ENCODE measurements at places on chromosomes 12 and 14.

GRCh38 chr14:81416981-81417380 is 16.9 kb upstream of the STON2 start:
- no peak for DNase-seq

DNA sequence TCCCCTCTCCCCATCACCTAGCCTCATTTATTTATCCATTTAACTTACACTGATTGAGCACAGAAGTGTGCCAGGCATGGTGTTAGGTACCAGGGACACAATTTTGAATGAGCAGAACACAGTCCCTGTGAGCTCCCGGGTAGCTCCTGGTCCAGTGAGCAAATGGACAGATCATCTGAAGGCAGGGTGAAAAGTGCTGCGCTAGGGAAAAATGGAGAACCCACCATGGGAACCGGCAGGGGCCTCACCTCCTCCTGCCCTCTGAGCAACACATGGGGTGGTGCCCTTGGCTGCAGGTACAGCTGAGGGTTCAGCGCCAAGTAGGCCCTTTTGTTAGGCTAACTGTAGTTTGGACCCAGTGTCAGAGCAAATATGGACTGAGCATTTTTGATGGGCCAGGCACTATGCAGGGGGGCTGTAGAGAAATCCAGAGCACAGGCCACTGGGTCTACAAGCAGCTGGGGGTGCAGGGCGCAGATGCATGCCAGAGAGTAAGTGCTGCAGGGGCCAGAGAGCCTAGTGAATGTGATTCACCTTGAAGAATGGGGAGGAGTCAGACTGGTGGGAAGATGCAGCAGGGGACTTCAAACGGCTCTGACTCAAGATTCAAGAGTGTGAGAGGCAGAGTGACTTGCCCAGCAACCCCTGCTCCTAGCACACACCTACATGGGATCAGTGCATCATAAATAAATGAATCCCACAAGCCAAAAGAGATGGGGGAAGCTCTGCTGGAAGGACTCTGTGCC is 28.2 kb downstream of the LTBP2 start:
- DNase-seq = no peak

GRCh38 chr14:51236314-51236713 is 3.7 kb upstream of the TMX1 start:
- DNase-seq = no peak

DNA sequence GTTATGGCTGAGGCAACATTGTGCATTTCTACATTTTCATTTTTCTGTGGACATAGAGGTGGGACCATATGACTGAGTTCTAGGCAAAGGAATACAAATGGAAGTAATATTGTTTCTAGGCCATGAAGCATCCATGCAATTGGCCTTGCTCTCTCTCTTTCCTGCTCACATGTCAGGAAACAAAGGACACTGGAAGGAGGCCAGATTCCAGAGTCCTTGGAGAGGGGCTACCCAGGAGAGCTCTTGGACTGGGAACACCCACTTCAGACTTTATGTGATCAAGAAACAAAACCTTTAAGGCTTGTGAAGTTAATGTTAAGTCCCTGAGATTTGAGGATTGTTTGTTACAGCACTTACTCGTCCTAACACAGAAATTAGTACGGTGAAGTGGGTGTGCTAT is 32.8 kb downstream of the PDZRN4 start:
- DNase-seq = no peak

- no peak for DNase-seq
Observed at GRCh38 chr12:50402264-50403000, 1.7 kb downstream of the LARP4 start.

DNA sequence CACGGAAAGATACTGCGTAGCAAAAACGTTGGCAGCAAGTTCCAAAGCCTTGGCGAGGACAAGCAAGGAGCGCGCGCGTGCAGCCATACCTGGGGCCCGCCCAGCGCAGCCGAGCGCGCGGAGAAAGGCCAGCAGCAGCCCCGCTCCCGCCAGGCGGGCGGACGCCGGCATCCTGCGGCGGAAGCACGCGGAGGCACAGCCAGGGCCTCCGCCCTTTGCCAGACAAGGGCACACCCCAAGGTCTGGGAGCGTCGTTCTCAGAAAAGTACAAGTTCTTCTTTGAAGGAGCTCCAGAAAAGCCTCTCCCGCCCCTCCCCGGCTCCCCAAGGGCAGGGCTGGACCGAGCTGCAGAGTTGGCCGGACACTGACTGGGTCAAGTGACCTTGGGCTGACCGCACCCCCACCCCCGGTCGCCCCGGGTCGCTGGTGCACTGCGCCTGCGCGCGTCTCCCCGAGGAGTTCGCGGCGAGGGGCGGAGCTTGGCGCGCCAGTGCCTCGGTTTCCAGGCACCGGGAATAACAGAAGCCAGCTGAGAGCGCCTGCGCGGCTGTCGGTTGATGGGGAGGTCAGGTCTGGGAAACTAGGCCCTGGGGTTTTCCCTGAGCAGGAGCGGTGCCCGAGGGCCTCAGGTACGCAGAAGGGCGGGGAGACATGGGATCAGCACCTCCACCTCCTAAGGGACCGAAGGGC is at the start of gene ZC2HC1C:
Gene ZC2HC1C (plus strand): TSS at position 521 of the 690 bp plus-strand sequence. CDS start 933 bp downstream, outside the sequence.
- DNase-seq = peak; percentile 36

DNA sequence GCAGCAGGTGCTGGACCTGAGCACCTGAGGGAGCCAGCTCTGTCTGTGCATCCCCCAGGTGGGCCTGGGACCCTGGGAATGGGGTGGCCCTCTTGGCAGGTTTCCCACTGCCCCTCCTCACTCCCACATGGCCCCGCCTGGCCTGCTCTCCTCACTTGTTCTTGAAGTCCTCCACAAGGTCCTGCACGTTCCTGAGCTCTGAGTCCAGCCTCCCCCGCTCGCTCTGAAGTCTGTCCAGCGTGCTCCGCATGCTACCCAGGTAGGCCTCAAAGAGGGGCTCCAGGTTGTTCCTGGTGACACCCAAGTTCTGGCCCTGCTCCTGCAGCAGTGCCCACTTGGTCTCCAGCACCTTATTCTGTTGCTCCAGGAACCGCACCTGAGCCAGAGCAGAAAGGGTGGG is 2.9 kb downstream of the KRT79 start:
- DNase-seq = no peak

- DNase-seq = no peak
Observed at GRCh38 chr14:20428010-20428365, 8.0 kb downstream of the KLHL33 start.

DNA sequence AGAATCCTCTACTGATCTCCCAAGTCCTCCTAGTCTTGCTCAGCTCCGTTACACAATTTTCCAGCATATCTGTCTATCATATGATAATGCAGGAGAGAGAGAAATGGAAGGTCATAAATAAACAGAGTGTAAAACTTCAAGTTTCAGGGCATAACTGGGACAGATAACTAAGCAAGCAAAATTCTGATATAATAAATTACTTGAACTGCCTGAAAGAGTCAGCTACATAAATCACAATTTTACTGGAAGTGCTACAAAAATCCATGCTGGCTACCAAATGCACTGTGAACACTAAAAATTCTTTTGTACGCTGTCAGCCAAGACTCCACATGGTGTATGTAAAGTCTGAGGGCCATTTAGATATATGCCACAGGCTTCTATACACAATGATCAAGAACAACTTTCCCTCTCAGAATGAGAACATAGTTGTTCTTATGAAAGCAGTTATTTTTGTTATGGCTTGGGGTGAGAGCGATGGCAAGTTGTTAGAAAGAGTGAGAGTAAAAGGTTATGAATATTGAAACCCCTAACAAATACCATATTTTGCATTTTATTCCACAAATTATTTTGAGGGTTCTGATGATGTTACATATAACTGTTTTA is 41.1 kb downstream of the GRIP1 start:
- DNase-seq = no peak

DNA sequence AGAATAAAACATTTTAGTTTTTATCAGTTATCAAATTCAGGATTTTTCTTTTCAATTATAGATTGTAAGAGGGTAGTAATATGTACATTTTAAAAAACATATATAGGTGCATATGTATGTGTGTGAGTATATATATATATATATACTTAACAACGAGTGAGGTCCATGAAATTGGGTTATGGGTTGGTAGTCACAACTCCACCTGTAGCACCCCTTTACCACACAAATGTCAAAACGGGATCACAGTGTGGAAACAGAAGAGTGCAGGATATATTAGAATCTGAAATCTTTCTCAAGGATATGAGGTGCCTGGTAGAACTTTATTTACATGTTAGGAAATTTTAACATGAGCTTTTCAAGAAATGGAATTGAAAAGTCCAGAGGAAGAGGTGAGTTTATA is 31.3 kb downstream of the MIA2 start:
- DNase-seq = peak; percentile 16

DNA sequence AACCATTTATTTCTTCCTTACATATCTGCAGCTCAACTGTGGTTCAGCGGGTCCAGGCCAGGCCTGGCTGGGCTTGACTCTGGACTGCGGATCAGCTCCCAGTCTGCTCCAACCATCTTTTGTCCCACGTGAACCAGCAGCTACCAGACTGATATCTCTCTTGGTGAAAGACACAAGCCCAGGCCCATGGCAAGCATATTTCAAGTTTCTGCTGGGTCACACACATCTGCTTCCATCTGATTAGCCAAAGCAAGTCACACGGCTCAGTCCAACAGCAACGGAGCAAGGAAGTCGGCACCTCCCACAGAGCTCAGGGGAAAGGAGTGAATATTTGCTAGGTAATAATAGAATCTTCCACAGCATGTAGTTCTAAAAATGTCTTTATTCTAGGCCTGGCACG is 24.7 kb upstream of the MARK3 start:
- no peak for DNase-seq

DNA sequence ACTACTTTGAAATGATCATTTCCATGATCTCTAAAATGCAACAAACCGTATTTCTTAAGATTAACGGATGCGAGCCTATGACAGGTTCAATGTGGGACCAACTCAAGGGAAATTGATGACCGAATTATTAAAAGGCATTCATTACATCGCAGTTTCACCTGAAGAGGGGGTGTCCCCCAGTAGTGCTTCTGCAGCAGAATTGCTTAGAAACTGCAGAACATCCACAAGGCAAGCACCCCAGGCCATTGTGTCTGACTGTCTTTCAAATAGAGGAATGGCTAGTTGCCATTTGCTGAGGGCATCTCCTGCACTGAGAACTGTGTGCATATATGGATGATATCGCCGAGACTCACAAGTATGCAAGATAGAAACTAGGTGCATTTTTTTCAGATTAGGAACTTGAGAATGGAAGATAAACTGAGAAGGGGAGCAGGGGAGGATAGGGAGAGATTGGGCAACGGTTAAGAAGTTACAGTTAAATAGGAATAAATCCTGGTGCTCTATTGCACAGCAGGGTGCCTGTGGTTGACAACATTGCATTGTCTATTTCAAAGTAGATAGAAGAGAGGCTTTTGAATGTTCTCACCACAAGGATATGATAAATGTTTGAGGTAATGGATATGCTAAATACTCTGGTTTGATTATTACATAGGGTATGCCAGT is 234.3 kb upstream of the PLEKHG7 start:
- DNase-seq = no peak

DNA sequence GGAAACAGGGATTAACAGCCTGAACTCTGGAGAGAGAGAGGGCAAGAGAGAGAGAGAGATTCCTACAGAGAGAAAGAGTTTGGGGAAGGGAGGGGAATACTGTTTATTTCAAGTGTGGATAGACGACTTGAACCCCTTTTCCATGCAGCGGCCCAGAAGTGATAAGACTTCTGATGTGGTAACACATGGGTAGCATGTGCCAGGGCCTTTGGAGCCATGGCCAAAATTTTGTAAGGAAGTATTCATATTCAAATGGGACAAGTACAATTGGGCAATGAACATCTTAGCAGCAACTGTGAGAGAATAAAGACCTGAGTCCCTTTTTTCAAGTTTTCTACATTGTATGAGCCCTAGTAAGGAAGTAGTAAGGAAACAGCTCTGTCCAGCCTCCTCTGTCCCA is 42.4 kb upstream of the CCDC196 start:
- DNase-seq = no peak

- DNase-seq = no peak
Observed at GRCh38 chr12:26789731-26790644, 43.0 kb downstream of the ITPR2 start.

DNA sequence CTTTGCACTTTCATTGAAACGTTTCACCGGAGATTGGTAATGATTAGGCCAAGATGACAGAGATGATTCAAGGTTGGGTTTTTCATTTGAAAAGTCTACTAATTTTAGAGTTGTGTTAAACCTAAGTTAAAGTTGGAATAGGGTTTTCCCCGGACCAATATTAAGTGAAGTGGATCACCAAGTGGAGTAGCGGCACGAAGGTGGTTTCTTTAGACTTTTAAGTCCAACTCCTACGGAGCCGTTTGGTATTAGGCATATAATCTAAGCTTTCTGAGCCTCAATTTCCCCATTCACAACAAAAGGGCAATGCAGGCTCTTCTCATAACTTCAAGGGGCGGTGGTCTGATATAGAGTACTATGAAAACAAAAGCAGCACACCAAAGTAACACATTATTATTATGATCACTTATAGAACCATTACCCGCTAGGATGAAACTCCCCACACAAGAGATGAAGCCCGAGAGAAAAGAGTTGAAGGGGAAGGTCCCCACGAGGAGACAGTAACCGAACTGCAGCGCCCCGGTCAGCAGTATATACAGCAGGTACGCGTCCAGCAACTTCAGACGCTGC is 413 bp downstream of the DAD1 start:
- DNase-seq = no peak

DNA sequence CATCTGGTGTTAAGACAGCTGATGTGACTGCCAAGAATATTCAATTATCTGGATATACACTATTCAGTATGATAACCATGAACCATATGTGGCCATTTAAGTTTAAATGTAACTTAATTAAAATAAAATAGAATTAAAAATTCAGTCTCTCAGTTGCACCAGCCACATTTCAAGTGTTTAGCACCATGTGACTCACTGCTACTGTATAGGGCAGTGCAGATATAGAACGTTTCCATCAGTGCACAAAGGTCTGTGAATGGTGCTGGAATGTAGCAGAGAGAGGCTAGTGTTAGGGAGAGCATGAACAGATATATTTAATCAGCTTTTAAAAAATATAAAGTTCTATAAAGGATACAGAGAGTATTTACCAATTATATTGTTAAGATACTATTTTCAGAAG is 28.7 kb downstream of the ARID4A start:
- DNase-seq = no peak

- DNase-seq = no peak
Observed at GRCh38 chr14:39763402-39763890, 331.2 kb upstream of the FBXO33 start.

- DNase-seq = no peak
Observed at GRCh38 chr12:15265875-15266274, 44.7 kb upstream of the RERG start.
